Thoracic aorta (tissue), 2 donors: ENCODE measurements at places on chromosomes 6 and 20.

DNA sequence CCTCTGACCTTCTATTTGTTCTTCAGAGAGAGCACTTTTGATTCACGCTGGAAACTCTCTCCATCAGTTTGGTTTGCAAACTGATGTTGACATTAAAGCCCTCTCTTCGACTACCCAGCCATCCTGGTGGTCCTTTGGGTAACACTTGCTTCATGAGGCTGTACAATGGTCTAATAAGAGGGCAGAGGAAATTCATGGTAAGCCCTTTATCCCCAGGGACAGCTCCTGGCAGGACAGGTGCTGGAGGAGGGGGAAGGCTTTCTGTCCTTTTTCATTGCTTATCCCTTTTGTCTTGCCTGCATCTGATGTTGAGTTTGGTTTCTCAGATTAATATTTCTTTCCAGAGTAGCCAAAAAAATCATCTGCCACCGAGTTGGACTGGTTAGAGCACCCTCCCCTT, 52.1 kb upstream of the CD93 start:
- DNase-seq = no peak

GRCh38 chr20:57588596-57588995, 27.7 kb downstream of the PCK1 start:
- DNase-seq = no peak

- no peak for DNase-seq
These were observed 488.8 kb downstream of the TENT5A start for GRCh38 chr6:81263531-81264168.

DNA sequence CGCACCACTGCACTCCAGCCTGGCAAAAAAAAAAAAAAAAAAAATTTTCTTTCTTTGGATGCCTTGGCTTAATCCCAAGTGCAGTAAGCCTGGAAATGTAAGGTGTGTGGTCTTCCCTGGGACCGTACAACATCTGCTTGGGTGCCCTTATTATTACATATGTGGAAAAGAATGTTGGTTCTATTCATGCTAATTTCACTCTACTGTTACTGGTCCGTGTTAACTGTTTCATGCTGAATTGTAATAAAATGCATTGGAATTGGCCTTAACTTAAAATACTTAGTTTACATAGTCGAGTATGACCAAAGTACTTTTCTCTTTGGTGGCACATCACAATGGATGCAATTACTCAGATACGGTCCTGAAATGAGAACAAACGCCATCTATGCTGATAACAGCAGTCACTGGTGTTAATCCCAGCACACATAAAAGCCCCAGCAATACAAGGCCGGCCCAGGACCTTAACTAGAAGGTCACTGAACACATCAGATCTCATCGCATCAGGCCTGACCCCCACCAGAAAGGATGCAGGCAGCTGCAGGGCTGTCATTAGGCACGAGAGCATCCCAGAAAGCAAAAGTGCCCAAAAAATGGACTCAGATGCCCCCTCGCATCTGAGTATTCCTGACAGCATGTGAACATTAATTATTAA, 1.2 kb downstream of the SERPINB6 start:
- DNase-seq = no peak

DNA sequence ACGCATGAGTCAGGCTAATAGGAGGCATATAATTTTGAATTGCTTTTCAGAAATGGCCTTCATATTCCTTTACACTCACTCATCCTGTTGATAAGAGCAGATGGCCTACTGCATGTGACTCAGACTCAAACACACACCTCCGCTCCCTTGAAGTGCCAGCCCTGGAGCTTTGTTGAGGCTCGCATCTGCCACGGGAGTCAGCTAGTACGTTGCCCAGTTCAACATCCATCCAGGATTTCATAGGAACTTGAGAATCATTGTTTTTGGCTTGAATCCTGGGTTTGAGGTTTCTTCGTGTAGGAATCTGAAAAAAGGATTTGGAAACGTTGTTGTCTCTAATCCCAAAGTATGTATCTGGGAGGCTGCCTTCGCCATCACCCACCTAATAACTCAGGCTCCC, 87.4 kb upstream of the JAG1 start:
- DNase-seq = no peak

DNA sequence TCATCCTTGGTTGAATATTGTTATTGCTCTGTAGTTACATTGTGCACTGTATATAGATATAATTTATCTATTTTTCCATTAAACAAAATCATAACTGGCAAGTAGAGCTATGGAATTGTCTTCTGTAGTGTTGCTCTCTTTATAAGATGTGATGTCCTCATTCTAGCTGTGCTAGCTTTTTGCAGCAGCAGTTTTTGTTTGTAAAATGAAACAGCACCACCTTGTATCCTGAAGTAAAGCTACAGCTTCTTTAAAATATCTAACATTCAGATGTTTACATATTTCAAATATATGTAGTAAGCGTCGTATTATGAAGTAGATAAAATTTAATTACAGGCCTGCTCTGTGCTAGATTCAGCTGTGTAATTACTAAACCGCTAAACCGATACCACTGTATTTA, 328.8 kb upstream of the MANEA start:
- DNase-seq = no peak

GRCh38 chr6:136226027-136226673, 24.0 kb downstream of the MTFR2 start:
- no peak for DNase-seq

GRCh38 chr6:167840160-167840525, 13.4 kb downstream of the AFDN start:
- DNase-seq = no peak

GRCh38 chr6:156508923-156509322, 268.3 kb upstream of the ARID1B start:
- no peak for DNase-seq

DNA sequence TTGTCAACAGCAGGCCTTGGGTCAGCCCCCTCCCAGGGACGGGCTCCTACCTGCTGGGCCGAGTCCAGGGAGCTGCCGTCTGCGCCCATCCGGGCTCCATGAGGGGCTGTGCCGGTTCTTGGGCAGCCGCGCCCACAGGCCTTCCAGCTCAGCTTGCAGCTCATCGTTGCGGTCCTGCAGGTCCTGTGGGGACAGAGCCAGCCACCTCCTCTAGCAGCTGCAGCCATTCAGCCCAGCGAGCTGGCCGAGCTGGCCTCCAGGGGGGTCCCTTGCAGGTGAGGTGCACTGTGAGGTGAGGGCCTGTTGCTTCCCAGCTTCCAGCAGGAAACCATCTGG, 74.4 kb downstream of the GINS1 start:
- no peak for DNase-seq

DNA sequence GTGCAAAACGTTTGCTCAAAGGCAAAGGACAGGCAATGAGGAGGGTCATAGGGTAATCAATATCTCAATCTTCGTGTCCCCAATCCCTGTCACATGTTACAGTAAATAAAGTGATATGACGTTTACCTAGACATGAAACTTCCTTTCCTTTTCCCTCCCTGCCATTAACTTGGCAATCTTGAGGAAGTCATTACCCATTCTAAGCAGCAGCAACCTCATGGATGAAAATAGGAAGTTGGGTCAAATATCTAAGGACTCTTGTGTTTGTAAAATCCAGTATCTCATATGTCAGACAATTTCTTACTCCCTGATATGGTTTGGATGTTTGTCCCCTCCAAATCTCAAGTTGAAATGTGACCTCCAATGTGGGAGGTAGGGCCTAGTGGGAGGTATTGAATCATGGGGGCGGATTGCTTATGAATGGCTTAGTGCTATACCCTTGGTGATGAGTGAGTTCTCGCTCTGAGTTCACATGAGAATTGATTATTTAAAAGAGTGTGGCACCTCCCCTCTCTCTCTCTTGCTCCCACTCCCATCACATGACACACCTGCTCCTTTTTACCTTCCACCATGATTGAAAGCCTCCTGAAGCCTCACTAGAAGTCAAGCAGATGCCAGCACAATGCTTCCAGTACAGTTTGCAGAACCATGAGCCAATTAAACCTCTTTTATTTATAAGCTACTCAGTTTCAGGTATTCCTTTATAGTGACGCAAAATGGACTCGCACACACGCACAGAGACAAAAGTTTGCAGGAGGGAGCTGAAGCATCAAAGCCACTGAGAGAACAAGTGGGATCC, 545.9 kb upstream of the JARID2 start:
- DNase-seq = no peak

- no peak for DNase-seq
These were observed 63.9 kb upstream of the AKAP12 start for GRCh38 chr6:151175662-151176445.

DNA sequence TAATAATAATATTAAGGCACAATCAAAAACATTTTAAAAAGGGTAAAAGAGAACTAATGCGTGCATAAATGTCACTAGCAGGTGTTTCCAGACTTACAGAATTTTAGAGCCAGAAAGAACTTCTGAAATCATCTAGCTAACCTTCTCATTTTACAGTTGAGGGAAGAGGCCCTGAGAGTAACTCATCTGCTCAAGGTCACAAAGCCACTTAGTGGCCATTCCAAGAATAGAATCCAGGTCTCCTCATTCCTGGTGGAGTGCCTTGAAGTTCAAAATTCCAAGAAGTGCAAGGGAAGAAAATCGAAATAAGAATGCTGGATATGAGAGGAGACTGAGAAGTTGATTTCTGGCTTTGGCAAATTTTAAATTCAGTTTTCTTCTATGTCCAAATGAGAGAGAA, 3.2 kb upstream of the KIAA0408 start:
- DNase-seq = no peak

- DNase-seq = no peak
These were observed 12.2 kb upstream of the SLC17A2 start for GRCh38 chr6:25942561-25943147.

DNA sequence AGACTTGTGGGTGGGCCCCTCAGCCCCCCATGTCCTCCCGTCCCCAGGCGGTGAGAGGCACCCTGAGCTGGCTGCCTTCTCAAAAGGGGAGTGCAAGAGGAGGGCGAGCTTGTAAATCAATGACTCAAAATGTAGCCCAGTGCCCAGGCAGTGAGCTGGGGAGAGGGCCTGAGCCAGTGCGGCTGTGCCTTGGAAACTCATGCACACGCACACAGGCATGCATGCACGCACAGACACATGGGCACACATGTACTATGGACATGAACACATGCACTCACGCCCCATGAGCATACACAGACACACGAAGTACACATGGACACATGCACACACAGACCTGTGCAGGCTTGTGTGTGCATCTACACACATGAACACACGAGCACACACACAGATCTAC, 133.5 kb downstream of the TAF4 start:
- DNase-seq = no peak

- DNase-seq = no peak
These were observed 75.4 kb downstream of the RPP40 start for GRCh38 chr6:4928426-4928825.

GRCh38 chr6:63790334-63790733, 154.7 kb downstream of the PHF3 start:
- no peak for DNase-seq

GRCh38 chr20:49824206-49824605, 11.6 kb downstream of the SLC9A8 start:
- DNase-seq = no peak

DNA sequence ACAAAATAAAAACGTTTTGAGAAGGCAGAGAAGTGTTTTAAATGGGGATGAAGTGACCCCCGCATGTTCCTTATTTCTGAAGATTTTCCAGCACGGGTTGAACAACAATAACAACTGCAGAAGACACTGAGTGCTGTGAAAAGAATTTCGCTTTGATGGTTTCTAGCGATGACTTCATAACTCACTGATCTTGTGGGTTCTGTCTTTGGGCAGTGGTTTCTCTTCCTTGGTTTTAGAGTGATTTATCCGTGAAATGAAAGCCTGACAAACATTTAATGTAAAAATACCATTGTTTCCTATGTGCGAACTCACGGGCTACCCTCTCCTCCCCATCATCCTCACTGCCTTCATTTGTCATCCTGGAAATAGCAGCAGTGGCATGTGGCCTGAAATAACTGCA, 793.9 kb downstream of the QKI start:
- DNase-seq = no peak
